ENCODE measurements at places on chromosomes 5 and 9. TPM values are rescaled to one million over a fixed set of nuclear protein-coding genes. Genes with fewer than 3 reads are reported as not detected.

The KCNIP1 gene
- total RNA-seq: 0.32 TPM

The PCDHGA11 gene
- total RNA-seq: 14.5 TPM

The TXN gene
- 191 TPM for total RNA-seq

The OLFM1 gene
- 25.5 TPM for total RNA-seq

The TIMD4 gene
- not detected for total RNA-seq

The RPS23 gene
- total RNA-seq: 4,623 TPM

The TLR4 gene
- total RNA-seq: 211 TPM

The DMRTA1 gene
- 0.25 TPM for total RNA-seq

The CDC23 gene
- total RNA-seq: 35.9 TPM

The ADAMTS6 gene
- total RNA-seq: 28.0 TPM

The INSL4 gene
- total RNA-seq: not detected

The IL5 gene
- total RNA-seq: not detected

The CATSPER3 gene
- not detected for total RNA-seq

The PSIP1 gene
- total RNA-seq: 38.7 TPM

The CDH12 gene
- not detected for total RNA-seq

The CXCL14 gene
- not detected for total RNA-seq

The FOXD4L5 gene
- under 0.01 TPM for total RNA-seq

The PPP3R2 gene
- not detected for total RNA-seq

The CRB2 gene
- not detected for total RNA-seq

The CARD6 gene
- 18.3 TPM for total RNA-seq

The ZNF658 gene
- total RNA-seq: 5.0 TPM

The DNAJB5 gene
- 4.8 TPM for total RNA-seq

The DOCK8 gene
- total RNA-seq: 8.6 TPM

The C9orf50 gene
- total RNA-seq: under 0.01 TPM

The C6 gene
- total RNA-seq: not detected

The UBAC1 gene
- 36.4 TPM for total RNA-seq

The DEPDC1B gene
- 10.5 TPM for total RNA-seq

The OBP2B gene
- total RNA-seq: not detected

The TRIM36 gene
- total RNA-seq: 0.49 TPM

The PCDHGA3 gene
- total RNA-seq: 0.32 TPM

The DAB2IP gene
- 16.7 TPM for total RNA-seq

The UBE2QL1 gene
- total RNA-seq: not detected

The RORB gene
- total RNA-seq: under 0.01 TPM

The SUSD3 gene
- total RNA-seq: 0.16 TPM

The LRSAM1 gene
- 13.6 TPM for total RNA-seq

The UAP1L1 gene
- 23.3 TPM for total RNA-seq

The FABP6 gene
- not detected for total RNA-seq

The TXNDC8 gene
- not detected for total RNA-seq

The ELOVL7 gene
- total RNA-seq: 0.38 TPM

The CAVIN4 gene
- 4.6 TPM for total RNA-seq

The TRIM7 gene
- 2.0 TPM for total RNA-seq

The PTCH1 gene
- 3.1 TPM for total RNA-seq

The PCSK1 gene
- total RNA-seq: 0.81 TPM

The MZB1 gene
- 0.16 TPM for total RNA-seq

The SNCAIP gene
- 30.0 TPM for total RNA-seq

The GALT gene
- 33.9 TPM for total RNA-seq

The SPIN1 gene
- total RNA-seq: 29.1 TPM

The SHC3 gene
- 0.19 TPM for total RNA-seq

The POC5 gene
- 10.1 TPM for total RNA-seq

The KIF3A gene
- 12.3 TPM for total RNA-seq

The F12 gene
- total RNA-seq: 1.3 TPM

The SV2C gene
- not detected for total RNA-seq

The TMC1 gene
- 1.3 TPM for total RNA-seq

The SOHLH1 gene
- total RNA-seq: not detected

The CYLC2 gene
- not detected for total RNA-seq

The NLN gene
- total RNA-seq: 29.3 TPM

The SERF1A gene
- 8.1 TPM for total RNA-seq
